ENCODE measurements at places on chromosomes 16 and 17.

- no peak for DNase-seq
Observed at GRCh38 chr16:6905601-6906000, 427.0 kb upstream of the RBFOX1 start.

- no peak for DNase-seq
Observed at GRCh38 chr17:44587339-44587738, 30.1 kb downstream of the FZD2 start.

- no peak for DNase-seq
Observed at GRCh38 chr16:72502594-72503005, 330.6 kb upstream of the PMFBP1 start.

DNA sequence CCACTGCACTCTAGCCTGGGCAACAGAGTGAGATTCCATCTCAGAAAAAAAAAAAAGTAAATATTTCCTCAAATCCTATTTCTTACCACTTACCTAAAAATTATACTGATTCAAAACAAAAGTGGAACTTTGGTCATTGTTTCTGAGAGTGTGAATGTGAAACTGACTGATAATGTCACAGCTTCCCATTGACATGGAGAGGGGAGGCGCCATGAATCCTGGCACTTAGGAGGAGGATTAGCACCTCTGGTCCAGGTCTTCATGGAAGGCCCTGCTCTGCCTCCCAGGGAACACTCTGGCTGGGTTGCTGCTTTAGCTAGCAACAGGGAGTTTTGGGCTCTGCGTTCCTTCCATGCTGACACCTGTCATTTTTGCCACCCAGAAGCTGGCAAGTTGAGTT is 154.3 kb upstream of the SALL1 start:
- DNase-seq, result no peak

DNA sequence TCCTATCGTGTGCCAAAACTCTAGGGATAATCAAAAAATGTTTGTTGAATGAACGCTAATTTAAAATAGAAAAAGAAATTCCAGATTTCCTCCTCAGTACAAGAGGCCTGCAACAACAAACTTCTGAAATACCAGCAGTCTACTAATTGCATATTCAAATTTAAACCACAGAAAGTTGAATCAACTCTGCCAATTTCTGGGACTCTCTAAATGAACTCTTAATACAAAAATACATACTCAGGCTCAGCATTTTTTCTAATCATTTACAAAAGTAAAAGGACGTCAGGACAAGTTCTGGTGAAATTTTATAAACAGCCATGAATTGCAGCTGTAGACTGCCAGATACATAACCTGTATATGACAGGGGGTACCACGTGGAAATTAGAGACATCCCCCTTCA is 49.0 kb downstream of the KANSL1 start:
- DNase-seq, result no peak

DNA sequence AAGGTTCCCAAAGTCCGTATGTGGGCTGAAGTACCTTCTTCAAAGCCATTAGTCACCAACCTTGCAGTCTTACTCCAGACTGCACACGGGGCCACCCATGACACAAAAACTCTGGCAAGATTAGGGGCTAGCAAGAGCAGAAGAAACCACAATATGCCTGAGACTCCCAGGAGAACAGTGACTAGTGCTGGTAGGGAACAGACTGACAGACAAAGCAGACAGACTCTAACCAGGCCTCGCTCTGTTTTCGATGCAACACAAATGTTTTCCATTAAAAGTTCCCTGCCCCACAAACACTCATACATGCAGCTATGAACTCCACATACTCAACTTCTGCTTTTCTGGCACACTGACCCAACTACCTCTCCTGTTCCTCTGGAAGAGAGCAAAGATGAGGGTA is 102.2 kb downstream of the HIC1 start:
- no peak for DNase-seq

GRCh38 chr17:63032142-63032541 is 66.1 kb downstream of the TANC2 start:
- DNase-seq, result no peak

DNA sequence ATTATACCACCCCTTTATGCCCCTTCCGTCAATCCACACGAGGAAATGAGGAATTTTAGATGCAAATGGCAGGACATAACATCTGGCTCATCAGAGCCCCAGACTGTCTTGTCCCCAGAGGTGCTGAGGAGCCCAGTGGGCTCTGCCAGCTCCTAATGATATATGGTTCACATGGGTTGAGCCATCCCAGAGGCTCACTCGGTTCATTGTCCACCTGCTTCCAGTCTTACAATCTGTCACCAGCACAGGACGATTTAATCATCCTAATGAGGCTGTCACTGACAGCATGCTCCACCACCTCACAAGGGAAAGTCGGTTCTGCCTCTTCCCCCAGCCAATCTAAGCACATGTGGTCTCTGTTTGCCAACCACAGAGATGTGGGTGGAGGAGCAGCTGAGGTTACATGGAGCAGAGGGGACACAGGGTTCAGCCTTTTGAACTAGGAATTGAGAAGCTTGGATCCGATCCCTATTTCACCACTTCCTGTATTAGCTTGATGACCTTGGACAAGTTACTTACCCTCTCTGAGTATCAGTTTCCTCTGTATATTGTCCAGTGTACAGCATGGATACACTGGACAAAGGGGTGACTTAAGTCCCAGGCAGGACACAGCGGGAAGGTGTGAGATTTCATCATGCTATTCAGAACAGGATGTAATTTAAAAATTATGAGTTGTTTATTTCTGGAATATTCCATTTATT is 27.0 kb upstream of the DHX8 start:
- DNase-seq, result no peak

DNA sequence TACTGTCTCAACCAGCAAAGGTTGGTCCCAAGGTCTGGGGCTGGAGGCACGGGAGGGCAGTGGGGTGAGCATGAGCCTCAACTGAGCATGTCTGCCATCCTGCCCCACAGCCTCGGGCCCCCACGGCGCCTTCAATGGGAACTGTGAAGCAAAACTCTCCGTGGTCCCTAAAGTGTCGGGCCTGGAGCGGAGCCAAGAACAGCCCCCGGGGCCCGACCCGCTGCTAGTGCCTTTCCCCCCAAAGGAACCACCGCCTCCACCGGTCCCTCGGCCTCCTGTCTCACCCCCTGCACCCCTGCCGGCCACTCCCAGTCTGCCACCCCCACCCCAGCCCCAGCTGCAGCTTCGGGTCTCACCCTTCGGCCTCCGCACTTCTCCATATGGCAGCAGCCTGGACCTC is 4.2 kb downstream of the FBRS start:
- no peak for DNase-seq

GRCh38 chr17:80526116-80526910 is 18.3 kb upstream of the RPTOR start:
- no peak for DNase-seq
